ENCODE measurements at places on chromosomes 7 and 10. TPM values are rescaled to one million over a fixed set of nuclear protein-coding genes. Genes with fewer than 3 reads are reported as not detected.

RRP12 gene
- 35.3 TPM for total RNA-seq

CFAP58 gene
- total RNA-seq: 1.2 TPM

ARPC1A gene
- total RNA-seq: 234 TPM

OGDHL gene
- not detected for total RNA-seq

CALHM2 gene
- total RNA-seq: 0.64 TPM

SPDYE8 gene
- total RNA-seq: not detected

OR2A5 gene
- total RNA-seq: not detected

SORCS1 gene
- not detected for total RNA-seq

TMEM225B gene
- 0.53 TPM for total RNA-seq

FIS1 gene
- 209 TPM for total RNA-seq

TMEM270 gene
- total RNA-seq: not detected

EPO gene
- total RNA-seq: not detected

KBTBD2 gene
- total RNA-seq: 26.6 TPM

SLC13A4 gene
- total RNA-seq: under 0.01 TPM
